ENCODE measurements at places on chromosomes 13 and 19.

- DNase-seq: no peak
Observed at GRCh38 chr13:35988648-35989081, 142.5 kb downstream of the DCLK1 start.

GRCh38 chr13:96141032-96141431, 51.1 kb downstream of the HS6ST3 start:
- DNase-seq: no peak

DNA sequence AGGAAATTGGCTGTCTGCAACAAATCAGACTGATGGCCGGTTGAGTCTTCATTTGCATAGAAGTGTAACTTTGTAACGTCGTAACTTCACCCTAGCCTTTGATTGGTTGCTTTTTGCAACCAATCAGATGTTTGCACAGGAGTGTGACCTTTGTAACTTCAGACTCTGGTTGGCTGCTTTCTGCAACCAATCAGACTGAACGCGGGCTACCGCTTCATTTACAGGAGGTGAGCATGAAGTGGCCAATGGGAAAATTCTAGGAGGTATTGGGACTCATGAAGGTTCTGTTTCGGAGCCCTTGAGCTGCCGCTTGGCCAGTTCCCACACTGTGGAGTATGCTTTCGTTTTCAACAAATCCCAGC, 441 bp upstream of the ZNF559 start:
- peak; percentile 38 for DNase-seq

DNA sequence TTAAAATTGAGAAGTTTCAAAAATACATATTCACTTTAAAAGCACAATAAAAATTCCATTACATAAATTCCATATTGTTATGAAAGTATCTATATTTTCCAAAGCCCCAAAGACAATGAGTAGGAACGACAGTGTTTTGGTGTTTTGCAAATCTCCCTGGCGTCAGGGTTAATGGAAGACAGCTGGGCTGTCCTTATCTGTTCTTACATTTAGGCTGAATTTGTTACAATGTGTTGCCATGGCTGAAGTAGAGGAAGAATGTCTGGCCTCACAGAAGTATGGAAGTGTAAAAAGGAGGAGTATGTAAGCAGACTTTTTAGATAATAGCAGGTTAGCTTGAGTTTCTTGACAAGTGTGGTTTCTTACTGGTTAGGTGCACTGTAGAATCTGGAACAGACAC, 124.4 kb upstream of the SPATA13 start:
- DNase-seq: no peak

GRCh38 chr13:109145631-109146030, 516.2 kb downstream of the MYO16 start:
- peak; percentile 77 for DNase-seq

- DNase-seq: no peak
Observed at GRCh38 chr13:27139565-27139964, 32.0 kb downstream of the USP12 start.

DNA sequence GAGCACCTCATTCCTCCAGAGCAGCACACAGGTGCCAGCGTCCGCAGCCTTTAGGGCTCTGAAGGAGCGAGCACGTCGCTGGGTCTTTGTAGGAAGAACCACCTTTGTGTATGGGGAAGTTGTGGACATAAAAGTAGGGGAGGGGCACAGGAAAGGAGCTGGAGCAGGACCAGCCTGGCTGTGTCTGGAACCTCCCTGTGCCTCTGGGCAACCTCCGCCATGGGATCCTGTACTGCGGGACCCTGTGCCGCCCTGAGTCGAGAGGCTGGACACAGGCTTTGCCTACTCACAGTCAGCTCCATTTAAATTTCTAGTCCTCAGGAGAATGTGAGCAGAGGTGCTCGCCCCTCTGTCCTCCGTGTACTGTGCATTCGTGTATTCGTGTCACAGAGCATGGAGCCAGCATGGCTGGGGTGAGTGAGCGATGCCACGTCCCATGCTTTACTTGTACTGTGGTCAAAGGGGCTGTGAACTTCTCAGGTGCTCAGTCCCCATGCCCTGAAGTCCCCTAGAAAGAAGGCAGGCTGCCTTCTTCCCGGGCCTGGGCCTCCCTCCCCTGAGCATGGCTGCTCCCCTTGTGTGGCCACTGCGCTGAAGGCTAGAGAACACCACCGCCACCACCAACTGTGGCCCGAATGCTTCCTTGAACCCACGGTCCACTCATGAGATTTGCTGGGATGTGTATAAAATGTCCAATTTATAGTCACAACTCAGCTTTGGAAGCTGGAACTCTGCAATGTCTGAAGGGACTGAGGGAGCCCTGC, 99.9 kb downstream of the TEX29 start:
- no peak for DNase-seq

DNA sequence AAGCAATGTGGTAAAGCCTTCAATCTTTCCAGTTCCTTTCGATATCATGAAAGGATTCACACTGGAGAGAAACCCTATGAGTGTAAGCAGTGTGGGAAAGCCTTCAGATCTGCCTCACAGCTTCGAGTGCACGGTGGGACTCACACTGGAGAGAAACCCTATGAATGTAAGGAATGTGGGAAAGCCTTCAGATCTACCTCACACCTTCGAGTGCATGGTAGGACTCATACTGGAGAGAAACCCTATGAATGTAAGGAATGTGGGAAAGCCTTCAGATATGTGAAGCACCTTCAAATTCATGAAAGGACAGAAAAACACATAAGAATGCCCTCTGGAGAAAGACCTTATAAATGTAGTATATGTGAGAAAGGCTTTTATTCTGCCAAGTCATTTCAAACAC, 15.6 kb upstream of the ZNF763 start:
- no peak for DNase-seq

- no peak for DNase-seq
Observed at GRCh38 chr13:26988059-26988769, 183.4 kb downstream of the USP12 start.

GRCh38 chr13:67094078-67094477, 136.1 kb downstream of the PCDH9 start:
- DNase-seq: no peak

- peak; percentile 7 for DNase-seq
Observed at GRCh38 chr13:41960211-41960636, 685 bp downstream of the VWA8 start.

GRCh38 chr19:17778968-17779929, 15.7 kb upstream of the B3GNT3 start:
- DNase-seq: no peak

- no peak for DNase-seq
Observed at GRCh38 chr19:13104848-13105711, 2.4 kb upstream of the LYL1 start.

DNA sequence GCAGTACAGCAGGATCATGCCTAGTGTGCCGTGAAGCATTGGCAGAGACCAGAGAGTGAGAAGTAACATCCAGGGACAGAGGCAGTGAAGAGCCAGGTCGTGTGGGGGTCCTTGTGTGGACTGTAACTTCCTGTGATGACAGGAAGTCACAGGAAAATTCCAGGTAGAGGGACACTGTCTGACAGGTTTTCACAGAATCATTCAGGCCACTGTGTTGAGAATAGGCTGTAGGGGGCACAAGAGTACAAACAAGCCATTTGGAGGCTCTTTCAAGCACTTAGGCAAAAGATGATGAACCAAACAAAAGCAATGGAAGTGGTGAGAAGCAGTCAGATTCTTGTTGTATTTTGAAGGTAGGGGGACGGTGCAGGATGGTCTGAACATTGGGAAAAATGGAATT, 46.4 kb downstream of the N4BP2L1 start:
- DNase-seq: no peak

GRCh38 chr19:35797663-35798062, 15.0 kb downstream of the PRODH2 start:
- no peak for DNase-seq

- no peak for DNase-seq
Observed at GRCh38 chr19:50332244-50333038, 3.3 kb upstream of the KCNC3 start.

DNA sequence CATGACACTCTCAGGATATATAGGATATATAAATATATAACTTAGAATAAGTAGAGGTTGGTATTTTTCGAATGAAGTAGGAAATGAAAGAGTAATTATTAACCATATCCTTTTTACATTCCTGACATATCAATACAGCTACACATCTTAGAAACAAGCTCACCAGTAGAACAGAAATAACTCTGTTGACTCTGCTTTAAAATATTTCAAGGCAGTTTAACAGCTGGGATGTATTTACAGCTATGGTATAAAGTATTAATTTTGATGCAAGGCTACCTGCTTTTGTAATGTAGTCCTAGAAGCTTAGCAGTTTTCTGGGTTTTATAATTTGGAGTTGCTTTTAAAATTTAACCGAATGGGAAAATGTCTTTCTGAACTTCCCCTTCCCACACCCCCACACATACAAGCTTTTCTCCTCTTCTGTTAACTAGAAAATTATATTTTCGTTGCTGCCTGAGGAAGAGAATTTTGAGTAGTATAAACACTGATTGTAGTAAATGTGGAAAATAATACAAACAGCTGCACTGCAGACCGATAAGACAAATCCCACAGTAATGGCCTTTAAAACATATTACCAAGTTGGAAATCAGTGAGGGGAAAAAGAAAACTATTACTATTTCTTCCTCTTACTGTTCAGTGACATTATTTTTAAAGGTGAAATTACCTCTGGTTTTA, 147.7 kb downstream of the GGACT start:
- DNase-seq: peak; percentile 26

- no peak for DNase-seq
Observed at GRCh38 chr13:80726868-80727267, 385.9 kb upstream of the SPRY2 start.

GRCh38 chr13:50222569-50223332, 207.5 kb downstream of the KCNRG start:
- no peak for DNase-seq

DNA sequence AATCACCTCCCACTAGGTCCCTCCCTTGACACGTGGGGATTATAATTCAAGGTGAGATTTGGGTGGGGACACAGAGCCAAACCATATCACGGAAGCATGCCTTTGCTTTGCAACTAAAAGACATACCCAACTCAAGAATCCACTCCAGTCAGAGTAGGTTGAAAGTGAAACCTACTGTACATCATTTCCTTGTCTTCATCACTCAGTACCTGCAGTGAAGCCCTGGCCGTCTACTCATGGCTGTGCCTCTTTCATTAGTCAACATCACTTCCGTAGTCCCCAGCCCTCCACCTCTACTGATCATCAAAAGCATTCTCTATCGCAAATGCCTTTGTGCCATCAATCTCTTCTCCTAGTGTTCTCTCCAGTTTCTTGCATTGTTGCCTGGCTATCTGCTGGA, 343.1 kb upstream of the ARGLU1 start:
- no peak for DNase-seq

GRCh38 chr13:91768746-91769145, 370.3 kb downstream of the GPC5 start:
- no peak for DNase-seq

GRCh38 chr13:77429320-77430142, 102.6 kb upstream of the MYCBP2 start:
- no peak for DNase-seq

GRCh38 chr19:39104186-39104596, 20.0 kb downstream of the ACP7 start:
- no peak for DNase-seq

DNA sequence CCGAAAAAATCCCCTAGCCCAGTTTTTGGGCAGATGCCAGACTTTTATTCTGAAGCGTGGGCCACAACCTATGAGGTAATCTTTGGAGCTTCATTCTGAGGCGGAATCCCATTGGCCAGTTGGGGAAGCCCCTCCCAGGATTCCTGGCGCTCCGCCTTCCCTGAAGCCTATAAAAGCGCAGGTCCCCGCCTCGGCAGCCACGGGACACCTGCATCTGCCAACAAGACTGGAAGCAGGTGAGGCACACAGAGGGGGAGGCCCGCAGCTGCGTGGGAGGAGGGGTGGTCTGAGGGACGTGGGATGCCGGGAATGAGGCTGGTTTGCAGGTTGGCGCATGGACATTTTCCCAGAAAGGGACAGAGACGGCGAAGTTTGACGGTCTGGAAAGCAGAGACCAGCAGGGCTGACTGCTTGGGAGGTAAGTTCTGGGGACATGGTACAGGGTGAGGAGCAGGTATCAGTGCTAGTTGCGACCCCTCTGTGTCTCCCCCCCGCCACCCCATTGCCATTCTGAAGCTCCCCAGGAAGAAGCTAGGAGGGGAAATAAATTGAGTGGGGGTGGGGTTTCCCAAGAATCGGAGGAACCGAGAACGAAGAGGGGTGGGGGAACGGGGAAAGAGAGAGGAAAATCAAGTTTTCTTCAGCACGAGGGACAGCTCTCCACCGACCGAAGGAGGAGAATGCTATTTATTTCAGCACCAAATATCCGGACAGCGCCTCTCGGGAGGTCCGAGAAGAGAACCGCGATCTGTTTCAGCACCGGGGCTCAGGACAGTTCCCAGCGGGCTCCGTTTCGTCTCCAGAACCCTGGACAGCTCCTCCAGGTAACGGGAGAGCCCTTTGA, 22.4 kb upstream of the FEM1A start:
- DNase-seq: no peak

- DNase-seq: no peak
Observed at GRCh38 chr19:10112895-10113591, 1.6 kb downstream of the P2RY11 start.

- no peak for DNase-seq
Observed at GRCh38 chr13:25253702-25254101, 33.6 kb downstream of the MTMR6 start.

- peak; percentile 78 for DNase-seq
Observed at GRCh38 chr19:12777217-12778016, 2.1 kb upstream of the HOOK2 start.
